Stimulated activated CD8-positive, alpha-beta memory T cell treated with anti-CD3 and anti-CD28 coated beads, Interleukin-15, amount 100 ng/mL, for 24 hours (primary cell): ENCODE measurements at places on chromosomes 1 and 21.

DNA sequence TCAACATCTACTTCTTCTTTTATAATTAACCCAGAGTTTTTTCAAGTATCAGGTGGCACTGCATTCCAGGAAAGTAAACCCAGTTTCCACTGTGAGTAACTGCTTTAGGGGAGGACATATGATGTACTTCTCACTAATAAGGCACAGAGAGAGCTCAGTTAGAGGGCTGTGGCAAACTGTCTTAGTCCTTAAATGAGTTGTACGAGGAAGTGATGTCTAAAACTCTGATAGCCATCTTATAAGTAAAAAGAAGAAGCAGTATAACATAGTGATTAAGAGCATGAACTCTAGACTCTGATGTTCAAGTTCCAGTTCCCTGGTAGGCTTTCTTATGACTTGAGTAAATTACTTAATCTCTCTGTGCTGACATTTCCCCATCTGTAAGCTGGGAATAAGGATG lies 58.7 kb upstream of the PTGS2 start:
- DNase-seq, result no peak

DNA sequence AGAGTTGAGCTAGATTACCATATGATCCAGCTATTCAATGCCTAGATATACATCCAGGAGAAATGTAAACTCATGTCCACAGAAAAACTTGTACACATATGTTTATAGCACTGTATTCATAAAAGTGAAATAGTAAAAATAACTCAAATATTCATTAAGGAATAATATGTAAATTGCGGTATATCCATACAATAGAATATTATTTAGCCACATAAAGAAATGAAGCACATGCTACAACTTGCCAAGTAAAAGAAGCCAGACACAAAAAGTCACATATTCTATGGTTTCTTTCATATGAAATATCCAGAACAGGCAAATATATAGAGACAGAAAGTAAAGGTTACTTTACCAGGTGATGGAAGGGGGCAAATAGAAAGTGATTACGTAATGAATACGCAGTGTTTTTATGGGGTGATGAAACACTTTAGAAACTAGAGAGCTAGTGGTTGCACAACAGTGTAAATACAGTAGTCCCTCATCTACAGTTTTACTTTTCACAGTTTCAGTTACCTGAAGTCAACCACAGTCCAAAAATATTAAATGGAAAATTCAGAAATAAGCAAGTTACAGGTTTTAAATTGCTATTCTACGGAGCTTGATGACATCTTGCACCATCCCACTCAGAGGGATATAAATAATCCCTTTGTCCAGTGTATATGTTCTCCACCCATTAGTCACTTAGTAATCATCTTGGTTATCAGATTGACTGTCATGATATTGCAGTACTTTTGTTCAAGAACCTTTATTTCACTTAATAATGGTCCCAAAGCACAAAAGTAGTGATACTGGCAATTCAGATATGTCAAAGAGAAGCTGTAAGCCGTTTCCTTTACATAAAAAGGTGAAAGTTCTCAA lies 62.3 kb downstream of the ZNF644 start:
- DNase-seq, result no peak

- DNase-seq, result no peak
Measured at GRCh38 chr21:44805226-44805625, 3.6 kb upstream of the UBE2G2 start.

DNA sequence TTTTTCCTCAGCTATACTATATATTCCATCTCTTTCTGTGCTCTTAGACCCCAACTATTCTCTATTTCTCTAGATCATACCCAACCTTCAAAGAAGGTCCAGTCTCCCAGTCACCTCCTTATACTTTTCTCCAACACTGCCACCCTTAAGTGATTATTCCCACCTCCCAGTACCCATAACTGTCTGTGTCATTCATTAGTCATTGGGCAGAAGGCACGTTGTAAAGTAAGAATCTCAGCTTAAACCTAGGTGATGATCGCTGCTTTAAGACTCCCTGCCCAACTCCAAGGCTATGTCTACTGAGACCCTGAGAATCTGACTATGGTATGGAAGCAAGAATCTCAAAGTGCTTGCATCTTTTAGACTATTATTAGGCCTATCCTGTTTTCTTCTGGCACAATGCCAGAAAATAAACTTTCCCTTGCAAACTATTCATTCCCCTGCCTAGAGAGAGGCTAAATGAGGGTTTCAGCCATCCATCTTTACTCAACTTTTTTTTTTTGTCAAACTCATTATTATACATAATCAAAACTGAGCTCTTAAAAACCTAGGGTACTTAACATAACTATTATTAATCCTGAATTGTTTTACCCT lies 174.3 kb upstream of the DPT start:
- DNase-seq, result no peak

- DNase-seq, result no peak
Measured at GRCh38 chr1:154529308-154529707, 27.1 kb upstream of the SHE start.

DNA sequence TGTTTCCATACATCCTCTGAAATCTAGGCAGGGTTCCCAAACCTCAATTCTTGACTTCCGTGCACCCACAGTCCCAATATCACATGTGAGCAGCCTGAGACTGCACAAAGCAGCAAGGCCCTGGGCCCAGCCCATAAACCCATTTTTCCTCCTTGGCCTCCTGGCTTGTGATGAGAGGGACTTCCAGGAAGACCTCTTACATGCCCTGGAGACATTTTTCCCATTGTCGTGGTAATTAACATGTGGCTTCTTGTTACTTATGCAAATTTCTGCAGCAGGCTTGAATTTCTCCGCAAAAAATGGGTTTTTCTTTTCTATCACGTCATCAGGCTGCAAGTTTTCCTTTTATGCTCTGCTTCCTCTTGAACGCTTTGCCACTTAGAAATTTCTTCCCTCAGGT lies 3.3 kb upstream of the PIGK start:
- no peak for DNase-seq

GRCh38 chr1:110412576-110412975 lies 5.1 kb upstream of the LAMTOR5 start:
- DNase-seq, result peak; percentile 17

DNA sequence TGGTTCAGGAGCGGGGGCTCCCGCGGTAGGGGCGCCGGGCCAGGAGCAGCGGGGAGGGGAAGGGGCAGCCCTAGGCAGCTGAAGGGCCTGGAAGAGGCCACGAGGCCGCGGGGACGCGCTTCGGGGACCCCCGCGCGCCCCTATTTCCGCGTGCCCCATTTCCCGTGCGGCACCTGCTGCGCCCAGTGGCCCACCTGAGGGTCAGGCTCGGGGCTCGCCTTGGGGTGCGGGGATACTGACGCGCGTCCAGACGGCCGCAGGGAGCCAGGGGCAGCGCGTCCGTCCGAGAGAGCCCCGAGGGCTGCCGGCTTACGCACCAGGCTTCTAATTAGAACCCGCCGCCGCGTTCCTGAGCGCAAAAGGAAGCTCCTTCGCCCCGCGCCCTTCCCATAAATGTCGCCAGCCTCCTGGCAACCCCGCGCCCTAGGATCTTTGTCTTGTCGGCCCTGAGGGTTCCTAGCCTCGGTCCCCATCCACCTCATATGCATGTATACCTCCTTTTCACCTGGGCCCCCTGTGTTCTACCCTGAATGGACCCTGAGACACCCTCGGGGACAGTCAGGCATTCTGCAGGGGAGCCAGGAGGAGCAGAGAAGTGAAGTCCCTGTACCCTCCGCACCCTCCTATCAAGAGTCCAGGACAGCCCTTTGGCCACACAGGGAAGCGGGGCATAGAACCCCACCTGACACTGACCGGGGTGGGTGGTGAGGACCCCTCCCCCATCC lies 1.8 kb downstream of the WNT3A start:
- DNase-seq, result no peak

- DNase-seq, result no peak
Measured at GRCh38 chr1:54624466-54625464, 1.4 kb upstream of the FAM151A start.

- DNase-seq, result no peak
Measured at GRCh38 chr1:203512848-203513584, 19.1 kb downstream of the OPTC start.

DNA sequence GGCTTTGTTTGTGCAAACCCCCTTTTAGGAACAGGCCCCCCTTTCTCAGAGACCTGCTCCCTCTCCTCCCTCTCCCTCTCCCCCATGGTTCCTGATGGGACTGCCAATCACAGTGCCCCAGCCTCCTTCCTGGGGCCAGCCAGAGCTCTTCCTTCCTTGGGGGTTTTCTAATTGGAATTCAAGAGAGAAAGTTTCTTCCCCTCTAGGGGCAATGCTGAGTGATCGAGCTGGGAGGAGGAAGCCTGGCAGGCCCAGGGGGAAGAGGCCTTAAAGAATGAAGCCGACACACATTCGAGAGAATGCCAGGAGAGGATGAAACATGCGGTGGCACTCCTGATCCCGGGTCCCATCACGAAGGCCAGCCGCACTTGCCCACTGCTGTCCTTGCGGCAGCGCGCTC lies 21.3 kb upstream of the COL16A1 start:
- DNase-seq, result no peak

DNA sequence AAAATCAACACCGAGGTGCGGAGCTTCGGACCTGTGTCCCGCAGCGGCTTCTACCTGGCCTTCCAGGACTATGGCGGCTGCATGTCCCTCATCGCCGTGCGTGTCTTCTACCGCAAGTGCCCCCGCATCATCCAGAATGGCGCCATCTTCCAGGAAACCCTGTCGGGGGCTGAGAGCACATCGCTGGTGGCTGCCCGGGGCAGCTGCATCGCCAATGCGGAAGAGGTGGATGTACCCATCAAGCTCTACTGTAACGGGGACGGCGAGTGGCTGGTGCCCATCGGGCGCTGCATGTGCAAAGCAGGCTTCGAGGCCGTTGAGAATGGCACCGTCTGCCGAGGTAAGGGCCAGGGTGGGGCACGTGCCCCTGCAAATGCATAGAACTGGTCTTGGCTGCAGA lies 74.1 kb downstream of the EPHB2 start:
- no peak for DNase-seq

- no peak for DNase-seq
Measured at GRCh38 chr1:3714284-3714741, 37.9 kb upstream of the CCDC27 start.

DNA sequence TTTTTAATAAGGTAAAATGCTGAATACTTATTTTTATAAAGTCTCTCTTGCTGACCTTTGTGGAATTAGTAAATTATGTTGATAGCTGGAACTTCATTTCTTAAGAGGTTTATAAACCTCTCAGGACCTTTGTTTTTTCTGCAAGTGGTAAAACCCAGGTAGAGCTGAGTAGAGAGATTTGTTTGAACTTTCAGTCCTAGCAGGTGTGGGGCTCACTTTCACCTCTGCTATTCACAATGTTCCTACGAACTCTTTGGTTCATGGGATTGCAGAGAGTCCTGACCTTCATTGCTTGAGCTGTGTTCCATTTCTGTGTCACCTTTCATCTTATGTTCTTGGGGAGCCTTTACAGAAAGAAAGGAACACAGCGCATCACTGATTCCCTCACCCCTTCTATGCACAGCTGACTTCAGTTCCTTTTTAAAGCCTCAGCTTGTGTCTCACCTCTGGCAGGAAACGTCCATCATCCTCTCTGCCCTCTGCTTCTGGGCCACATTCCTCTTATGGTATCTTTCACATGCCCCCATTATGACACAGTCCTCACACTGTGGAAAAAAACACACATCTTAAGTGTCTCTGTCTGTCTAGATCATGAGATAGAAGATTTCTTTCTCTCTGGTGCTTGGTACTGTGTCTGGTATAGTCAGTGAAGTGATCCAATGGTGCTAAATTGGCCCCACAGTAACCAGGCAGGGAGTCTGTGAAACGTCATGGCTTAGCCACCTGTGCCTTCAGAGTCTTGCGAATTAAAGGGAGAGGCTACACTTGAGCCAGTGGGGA lies 262.5 kb upstream of the B3GALT2 start:
- no peak for DNase-seq

GRCh38 chr21:36508948-36509347 lies 29.0 kb upstream of the CLDN14 start:
- DNase-seq, result no peak

GRCh38 chr1:173064011-173064410 lies 13.3 kb upstream of the TNFSF18 start:
- DNase-seq, result no peak

DNA sequence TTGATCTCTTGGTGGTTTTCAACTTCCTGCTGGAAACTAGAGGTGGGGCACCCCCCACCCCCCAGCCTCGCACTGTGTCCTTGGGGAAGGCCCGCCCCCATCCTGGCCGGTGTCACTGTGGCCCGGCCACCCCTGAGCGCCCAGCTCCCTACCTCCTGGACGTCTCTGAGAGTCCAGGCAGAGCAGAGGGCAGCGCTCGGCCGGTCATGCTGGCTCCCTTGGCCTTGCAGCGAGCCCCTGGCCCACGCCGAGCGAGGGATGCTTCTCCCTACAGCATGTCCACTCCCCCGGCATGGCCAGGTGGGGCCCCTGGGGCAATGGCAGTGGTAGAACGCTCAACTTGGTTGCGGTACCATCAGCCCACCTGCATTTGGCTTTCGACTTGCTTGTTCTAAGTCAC lies 28.7 kb upstream of the TRAPPC10 start:
- DNase-seq, result no peak

DNA sequence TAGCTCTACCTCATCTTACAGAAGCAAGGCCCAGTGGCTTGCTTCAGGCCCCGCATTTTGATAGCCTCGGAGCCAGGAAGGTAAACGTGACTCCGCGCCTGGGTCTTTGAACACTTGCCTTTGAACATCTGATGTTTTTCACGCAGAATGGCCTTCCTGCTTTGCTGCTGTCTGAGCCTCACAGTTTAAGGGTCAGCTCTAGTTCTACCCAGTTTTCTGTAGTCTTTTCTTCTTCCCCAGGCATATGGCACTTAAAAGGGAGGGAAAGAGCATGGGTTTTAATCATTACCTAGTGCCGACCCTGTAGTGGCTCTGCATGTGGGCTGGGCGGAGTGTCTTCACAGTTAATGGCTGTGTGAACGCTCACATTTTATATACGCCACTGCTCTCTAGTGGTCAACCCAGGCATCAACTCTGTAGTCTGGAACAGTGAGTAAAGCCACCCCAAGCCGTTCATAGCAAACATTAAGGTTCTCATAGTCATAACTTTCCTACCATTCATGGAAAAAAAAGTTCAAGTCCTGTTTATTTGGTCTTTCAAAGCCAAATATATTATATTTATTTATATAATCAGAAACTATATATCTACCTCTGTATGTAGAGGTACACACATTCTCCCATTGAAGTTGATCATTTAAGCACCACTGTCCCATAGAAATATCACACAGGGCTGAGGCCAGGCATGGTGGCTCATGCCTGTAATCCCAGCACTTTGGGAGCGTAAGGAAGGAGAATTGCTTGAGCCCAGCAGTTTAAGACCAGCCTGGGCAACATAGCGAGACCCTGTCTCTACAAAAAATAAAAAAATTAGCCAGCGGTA lies 78.1 kb downstream of the IER5 start:
- DNase-seq, result no peak

GRCh38 chr1:203551550-203551949 lies 57.6 kb downstream of the OPTC start:
- no peak for DNase-seq
